Heart left ventricle (tissue), 16 donors: ENCODE measurements at places on chromosomes 7 and 10. TPM values are rescaled to one million over a fixed set of nuclear protein-coding genes. Genes with fewer than 3 reads are reported as not detected.

DNA sequence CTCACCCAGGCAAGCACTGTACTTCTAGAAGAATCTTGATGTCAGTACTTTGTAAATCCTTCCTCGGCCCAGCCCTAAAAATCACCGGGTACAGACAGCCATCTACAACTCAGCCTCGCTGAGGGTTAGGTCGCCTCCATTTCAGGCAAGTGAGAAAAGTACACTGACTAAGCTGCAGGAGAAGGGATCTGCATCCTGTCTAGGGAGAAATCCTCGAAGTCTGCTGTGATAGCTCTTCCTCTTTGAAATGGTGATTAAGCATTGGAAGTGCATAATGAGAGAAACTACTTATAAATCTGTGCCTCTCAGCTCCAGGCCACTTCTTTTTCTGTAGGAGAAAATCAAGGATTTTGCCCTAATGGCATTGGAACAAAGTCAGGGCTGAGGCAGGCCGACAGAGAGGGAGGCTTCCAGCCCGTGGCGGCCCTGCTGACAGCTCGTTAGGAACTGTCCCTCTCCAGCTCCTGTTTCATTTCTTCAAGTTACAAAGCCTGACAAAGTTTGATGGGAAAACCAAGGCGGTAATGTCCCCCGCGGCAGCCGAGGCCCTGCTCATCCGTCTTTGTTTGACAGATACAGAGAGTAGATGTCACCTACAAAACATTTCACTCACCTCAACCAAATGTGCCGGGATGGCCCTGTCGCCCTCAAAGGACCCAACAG, 14.1 kb upstream of the GOT1 start:
- no peak overlapping the region for H3K4me3 ChIP-seq
- peaks cover 16% of the 10 kb centered on the region for H3K27me3 ChIP-seq
- no peaks in the 10 kb centered on the region for H3K4me1 ChIP-seq
- H3K36me3 ChIP-seq = no peaks in the 10 kb centered on the region
- H3K27ac ChIP-seq = no peak overlapping the region
- DNase-seq = no peak

DNAJC2 gene
- polyA plus RNA-seq = 24.5 TPM

DNA sequence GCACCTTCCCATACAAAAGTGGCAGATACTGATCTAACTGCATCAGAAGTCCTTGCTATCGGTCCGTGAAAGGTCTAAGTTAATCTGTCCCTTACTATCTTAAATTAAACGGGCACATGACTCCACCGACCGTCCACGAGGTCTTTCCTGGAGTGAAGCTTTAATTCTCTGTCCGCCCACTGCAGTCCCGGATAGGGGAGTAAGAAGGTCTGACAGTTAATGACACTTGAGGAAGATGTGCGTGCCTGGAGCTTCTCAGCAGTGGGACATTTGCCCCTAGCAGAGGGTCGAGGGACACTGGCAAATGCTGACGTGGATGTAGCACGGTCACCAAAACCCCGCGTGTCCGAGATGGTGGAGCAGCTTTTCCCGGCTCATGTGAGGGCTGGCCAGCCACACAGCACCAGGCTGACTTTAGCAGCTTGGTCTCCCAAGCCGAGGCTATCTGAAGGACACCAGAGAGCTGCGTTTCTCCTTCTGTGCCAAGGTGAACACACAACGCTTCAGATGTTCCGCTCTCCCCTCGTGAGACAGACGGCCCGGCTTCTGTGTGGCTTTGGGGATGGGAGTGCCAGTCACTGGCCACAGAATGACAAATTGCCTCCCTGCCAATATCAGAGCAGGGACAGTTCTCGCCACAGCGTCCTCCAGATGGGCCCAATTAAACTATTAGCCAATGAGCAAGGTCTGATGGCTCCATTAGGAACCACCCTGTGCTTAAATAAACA, 86.6 kb downstream of the ADARB2 start:
- no peak for DNase-seq
- H3K36me3 ChIP-seq = no peaks in the 10 kb centered on the region
- no peak overlapping the region for H3K27ac ChIP-seq
- H3K4me3 ChIP-seq = no peak overlapping the region

DNA sequence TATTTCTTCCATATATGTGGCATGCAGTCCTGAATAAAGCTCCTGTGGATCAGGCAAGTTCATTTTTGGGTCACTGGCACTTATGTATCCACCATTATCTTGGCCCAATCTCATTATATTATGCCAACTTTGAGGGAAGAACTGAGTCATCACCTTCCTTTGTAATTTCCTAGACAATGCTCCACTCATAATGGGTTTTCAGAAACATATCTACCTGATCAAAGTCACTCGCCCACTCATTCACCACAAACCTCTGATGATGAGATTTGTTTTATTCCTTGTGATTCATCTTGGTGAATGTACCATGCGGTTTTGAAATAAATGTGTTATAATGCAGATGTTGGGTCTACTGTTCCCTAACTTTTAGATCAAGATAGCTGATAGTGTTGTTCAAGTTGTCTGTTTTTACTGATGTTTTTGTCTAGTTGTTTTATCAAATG, 525.8 kb downstream of the KIF20B start:
- H3K4me3 ChIP-seq = no peak overlapping the region
- no peak for DNase-seq
- no peaks in the 10 kb centered on the region for H3K27me3 ChIP-seq
- no peaks in the 10 kb centered on the region for H3K36me3 ChIP-seq

DNA sequence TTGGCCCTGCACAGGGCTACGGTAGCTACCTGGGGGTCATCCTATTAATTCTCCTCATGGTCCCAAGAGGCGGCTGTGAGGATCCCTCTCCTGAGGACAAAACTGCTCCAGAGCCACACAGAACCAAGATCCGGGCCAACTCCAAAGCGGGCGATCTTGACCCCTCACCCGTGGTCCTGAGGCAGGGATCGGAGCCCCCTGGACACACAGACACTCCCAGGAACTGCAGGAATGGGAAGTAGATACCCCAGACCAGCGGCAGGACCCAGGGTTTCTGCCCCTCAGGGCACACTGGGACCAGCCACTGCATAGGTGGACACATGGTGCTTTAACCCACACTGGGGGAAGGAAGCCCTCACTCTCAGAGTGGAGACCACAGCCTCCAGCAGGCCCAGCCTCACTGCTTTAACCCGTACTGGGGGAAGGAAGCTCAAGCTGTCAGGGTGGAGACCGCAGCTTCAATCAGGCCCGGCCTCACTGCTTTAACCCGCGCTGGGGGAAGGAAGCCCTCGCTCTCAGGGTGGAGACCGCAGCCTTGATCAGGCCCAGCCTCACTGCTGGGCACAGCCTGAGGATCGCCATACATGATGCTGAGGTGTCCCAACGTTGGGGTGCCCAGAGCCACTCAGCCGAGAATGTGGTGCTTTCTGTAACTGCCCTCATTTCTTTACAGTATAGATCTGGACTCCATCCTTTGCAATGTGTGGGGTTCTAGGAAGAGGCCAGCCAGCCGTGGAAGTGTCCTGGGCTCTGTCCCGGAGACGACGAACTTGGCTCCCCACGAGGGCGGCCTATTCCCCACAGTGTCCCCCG, 60.1 kb downstream of the DIP2C start:
- no peak overlapping the region for H3K4me3 ChIP-seq
- H3K36me3 ChIP-seq = no peaks in the 10 kb centered on the region
- no peaks in the 10 kb centered on the region for H3K27me3 ChIP-seq
- no peak overlapping the region for H3K27ac ChIP-seq
- peaks cover 10% of the 10 kb centered on the region for H3K4me1 ChIP-seq
- no peak for DNase-seq

MBL2 gene
- polyA plus RNA-seq = not detected

GRCh38 chr7:28024786-28025334, 155.7 kb downstream of the JAZF1 start:
- H3K4me3 ChIP-seq = no peak overlapping the region
- no peak overlapping the region for H3K27ac ChIP-seq
- no peak for DNase-seq
- H3K36me3 ChIP-seq = no peaks in the 10 kb centered on the region
- no peaks in the 10 kb centered on the region for H3K27me3 ChIP-seq

ELOVL3 gene
- not detected for polyA plus RNA-seq

DNA sequence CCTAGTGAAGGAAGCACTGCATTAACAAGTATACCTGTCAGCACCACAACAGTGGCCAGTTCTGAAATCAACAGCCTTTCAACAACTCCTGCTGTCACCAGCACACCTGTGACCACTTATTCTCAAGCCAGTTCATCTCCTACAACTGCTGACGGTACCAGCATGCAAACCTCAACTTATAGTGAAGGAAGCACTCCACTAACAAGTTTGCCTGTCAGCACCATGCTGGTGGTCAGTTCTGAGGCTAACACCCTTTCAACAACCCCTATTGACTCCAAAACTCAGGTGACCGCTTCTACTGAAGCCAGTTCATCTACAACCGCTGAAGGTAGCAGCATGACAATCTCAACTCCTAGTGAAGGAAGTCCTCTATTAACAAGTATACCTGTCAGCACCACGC, 16.1 kb downstream of the MUC17 start:
- no peak for DNase-seq
- H3K27ac ChIP-seq = no peak overlapping the region
- no peaks in the 10 kb centered on the region for H3K27me3 ChIP-seq
- no peak overlapping the region for H3K4me3 ChIP-seq
- no peaks in the 10 kb centered on the region for H3K4me1 ChIP-seq
